ENCODE measurements at places on chromosomes 2 and 18.

DNA sequence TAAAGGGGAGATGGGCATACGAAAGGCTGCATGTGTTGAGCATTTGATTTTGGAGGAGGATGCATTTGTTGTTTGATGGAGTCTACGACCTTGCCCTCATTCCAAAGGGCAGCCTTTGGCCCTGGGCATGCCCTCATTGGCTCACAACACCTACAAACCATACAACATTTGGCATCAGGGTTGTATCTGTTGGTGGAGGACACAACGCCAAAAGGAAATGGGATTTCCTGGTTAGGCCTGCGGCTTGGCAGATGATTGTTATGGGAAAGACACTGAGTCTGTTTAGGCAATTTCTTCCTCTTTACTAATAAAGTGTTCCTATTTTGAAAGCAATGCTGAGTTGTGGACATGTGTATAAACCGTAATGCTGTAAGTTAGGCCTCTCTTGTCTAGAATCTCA, 246.9 kb downstream of the LDLRAD4 start:
- no peak for DNase-seq

DNA sequence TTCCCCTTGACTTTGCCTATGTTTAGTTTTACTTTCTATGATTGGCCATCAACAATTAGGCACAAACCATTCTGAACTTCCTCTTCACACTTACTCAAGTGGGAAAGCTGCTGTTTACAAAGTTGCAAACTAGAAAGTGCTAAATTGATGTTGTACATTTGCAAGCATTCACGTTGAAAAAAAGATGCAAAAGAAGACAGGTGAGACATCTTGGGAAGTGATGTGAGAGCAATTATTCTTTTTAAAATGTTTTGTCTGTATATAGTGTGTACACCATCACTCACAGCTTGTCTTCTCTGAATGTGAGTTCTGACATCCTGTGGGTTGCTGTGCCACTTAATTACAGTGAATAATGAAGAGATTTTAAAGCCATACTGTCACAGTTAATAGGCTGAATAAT, 874.1 kb upstream of the LRATD1 start:
- DNase-seq, result no peak

DNA sequence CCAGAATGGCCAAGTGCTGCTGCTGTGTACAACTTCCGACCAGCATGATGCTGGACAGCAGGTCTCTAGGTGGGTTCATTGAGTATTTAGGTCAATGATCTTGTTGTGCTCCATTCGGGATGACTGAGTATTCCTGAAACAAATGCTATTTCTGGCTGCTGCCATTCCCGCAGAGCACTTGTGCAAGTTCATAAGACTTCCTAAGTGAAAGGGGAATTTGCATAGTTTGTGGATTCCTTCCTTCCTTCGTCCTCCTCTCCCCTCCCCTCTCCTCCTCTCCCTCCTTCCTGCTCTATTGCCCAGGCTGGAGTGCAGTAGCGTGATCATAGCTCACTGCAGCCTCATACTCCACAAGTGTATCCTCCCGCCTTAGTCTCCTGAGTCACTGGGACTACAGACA, 40.4 kb downstream of the LDLRAD4 start:
- DNase-seq, result no peak

GRCh38 chr2:236870370-236870769, 215.3 kb upstream of the COPS8 start:
- no peak for DNase-seq

- no peak for DNase-seq
Measured at GRCh38 chr2:27779417-27780055, 8.0 kb downstream of the MRPL33 start.

DNA sequence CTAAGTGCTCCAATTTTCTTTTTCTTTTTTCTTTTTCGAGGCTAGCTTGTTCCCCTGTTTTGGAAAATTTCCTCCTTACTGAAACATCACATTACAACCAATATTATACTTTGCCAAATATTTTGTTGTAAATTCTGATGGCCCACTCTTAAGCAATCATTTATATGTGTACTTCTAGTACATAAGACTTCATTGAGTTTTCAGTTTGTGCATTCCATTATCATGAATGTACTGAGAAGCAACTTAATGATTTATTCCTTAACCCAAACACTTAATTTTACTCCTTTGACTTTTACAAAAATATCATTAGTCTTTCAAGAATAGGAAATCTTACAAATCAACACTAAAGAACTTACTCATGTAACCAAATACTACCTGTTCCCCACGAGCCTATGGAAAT, 242.4 kb downstream of the ARHGAP15 start:
- DNase-seq, result no peak

GRCh38 chr2:167187978-167188967, 300.0 kb downstream of the XIRP2 start:
- no peak for DNase-seq

GRCh38 chr2:159905926-159906714, 108.1 kb upstream of the CD302 start:
- DNase-seq, result no peak

DNA sequence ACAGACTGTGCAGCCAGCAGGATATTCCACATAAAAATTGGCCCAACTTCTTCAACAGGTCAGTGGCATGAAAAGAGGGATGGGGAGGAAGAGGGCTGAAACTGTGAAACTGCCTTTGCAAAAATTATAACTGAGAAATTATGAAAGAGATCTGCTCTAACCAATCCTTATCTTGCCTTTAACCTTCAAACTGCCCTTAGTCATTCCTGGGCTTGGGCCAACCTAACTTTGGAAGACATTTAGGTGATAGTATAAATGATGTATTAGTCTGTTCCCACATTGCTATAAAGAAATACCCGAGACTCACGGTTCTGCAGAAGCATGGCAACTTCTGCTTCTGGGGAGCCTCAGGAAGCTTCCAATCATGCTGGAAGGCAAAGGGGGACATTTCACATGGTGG, 74.5 kb downstream of the RPL31 start:
- DNase-seq, result no peak

DNA sequence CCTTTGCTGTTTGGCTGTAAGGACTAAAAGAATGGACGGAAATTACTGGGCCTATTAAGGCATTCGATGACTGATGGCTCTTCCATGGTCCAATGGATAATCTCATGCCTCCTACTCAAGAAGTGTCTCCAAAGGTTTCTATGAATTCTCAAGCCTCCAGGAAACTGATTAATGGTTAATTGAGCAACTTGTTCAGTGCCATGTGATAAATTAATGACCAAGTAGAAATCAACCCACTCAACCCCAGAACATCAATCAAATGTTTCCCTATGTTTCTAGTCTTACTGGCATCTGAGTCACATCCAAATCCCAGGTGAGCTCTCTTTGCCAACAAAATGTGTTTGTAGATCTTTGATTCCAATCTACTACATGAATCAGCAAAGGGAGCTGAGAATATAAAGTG, 103.6 kb downstream of the NXPH2 start:
- no peak for DNase-seq

- DNase-seq, result no peak
Measured at GRCh38 chr2:180542511-180542910, 437.9 kb upstream of the UBE2E3 start.

- no peak for DNase-seq
Measured at GRCh38 chr2:25361261-25362048, 19.7 kb upstream of the DNMT3A start.

DNA sequence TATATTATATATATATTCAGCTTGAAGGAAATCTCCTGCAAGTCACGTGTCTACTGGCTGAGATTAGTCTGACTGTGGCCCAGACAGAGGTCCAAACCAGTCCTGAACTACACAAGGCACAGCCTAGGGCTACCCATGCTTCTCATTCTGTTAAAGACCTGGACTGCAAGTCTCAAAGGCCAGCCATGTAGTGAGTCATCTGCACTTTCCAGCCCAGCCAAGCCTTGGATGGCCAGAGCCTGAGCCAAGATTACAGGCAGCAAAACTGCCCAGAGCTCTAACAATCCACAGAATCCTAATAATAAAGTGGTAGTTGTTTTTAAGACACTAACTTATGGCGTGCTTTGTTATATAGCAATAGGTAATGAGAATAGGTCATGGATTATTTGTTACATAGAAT, 259.6 kb downstream of the SS18 start:
- no peak for DNase-seq

GRCh38 chr2:47262657-47263056, 107.5 kb upstream of the STPG4 start:
- DNase-seq, result no peak

DNA sequence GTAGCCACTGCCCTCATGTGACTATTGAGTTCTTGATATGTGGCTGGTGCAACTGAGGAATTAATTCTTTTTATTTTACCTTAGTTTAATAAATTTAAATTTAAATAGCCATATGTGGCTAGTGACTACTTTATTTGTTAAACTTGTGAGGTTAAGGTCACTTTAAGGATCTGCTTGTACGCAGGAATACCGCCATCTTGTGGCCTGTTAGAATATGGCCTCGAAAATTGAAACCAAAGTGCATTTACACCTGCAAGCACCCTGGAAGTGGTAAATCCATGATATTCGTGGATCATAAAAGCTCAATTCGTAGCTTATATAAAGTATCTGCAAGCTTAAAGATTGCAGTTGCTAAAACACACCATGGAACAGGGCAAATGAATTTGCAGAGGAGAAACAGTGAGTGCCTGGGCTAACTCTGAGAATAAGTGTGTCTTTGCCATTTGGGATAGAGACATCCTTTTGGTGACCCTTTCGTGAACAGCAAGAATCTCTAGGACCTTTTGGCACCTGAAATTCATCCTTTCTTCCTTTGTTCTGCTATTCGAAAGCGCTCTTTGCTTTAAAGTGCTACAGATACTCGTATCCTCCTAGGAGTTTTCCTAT, 59.9 kb upstream of the REG3A start:
- DNase-seq, result no peak

GRCh38 chr2:98737848-98738247, 6.9 kb upstream of the MGAT4A start:
- DNase-seq, result no peak

DNA sequence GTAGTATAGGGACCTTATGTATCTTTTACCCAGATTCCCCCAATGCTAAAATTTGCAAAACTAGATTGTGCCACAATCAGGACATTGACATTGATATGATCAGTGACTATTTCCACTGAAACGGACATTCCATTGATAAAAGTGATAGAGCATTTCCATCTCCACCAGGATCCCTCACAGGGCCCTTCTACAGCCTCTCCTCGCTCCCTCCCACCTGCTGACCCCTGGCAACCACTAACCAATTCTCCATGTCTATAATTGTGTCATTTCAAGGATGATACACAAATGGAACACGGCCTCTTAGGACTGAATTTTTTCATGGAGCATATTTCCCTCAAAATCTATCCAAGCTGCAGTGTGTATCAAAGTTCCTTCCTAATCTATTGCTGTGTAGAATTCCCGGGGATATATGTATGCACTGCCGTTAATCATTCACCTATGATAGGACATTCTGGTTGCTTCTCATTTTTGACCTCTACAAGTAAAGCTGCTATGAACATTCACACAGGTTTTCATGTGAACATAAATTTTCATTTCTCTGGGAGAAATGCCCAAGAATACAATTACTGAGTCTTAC, 67.3 kb downstream of the UXS1 start:
- DNase-seq, result no peak

Measured in stimulated activated CD8-positive, alpha-beta memory T cell treated with anti-CD3 and anti-CD28 coated beads, Interleukin-4, amount 100 ng/mL, for 1 hour (primary cell).